ENCODE measurements at places on chromosomes 7 and 10. TPM values are rescaled to one million over a fixed set of nuclear protein-coding genes. Genes with fewer than 3 reads are reported as not detected.

CAMK2B gene
- total RNA-seq = 1.5 TPM

HOXA2 gene
- total RNA-seq = 1.4 TPM

PCDH15 gene
- total RNA-seq = 1.9 TPM

- DNase-seq = no peak
Measured at GRCh38 chr7:64830926-64831325, 36.7 kb downstream of the ZNF138 start.

GRCh38 chr10:62306663-62307062 is 38.0 kb upstream of the RTKN2 start:
- no peak for DNase-seq

- DNase-seq = no peak
Measured at GRCh38 chr7:24786306-24786705, 29.0 kb upstream of the GSDME start.

DNA sequence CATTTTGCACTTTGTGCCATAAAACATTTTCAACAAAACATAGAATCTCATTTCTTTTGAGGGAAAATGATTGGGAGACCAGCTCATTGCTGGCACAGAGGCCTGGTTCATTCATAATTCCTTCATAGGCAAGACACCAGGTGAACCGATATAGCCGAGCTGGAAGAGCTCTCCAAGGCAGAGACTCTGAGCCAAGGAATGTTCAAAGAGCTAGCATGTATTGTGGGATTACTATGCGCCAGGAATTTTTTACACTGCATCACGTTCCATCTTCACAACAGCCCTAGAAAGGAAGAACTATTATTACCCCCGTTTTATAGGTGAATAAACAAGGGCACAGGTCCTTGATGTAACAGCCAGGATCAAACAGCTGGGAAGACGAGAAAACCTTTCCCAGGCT is 2.1 kb upstream of the IL6 start:
- no peak for DNase-seq
